ENCODE measurements at places on chromosomes 5 and 9.
A peak's percentile ranks its signal among the peaks of the same experiment; 100 is the strongest.

DNA sequence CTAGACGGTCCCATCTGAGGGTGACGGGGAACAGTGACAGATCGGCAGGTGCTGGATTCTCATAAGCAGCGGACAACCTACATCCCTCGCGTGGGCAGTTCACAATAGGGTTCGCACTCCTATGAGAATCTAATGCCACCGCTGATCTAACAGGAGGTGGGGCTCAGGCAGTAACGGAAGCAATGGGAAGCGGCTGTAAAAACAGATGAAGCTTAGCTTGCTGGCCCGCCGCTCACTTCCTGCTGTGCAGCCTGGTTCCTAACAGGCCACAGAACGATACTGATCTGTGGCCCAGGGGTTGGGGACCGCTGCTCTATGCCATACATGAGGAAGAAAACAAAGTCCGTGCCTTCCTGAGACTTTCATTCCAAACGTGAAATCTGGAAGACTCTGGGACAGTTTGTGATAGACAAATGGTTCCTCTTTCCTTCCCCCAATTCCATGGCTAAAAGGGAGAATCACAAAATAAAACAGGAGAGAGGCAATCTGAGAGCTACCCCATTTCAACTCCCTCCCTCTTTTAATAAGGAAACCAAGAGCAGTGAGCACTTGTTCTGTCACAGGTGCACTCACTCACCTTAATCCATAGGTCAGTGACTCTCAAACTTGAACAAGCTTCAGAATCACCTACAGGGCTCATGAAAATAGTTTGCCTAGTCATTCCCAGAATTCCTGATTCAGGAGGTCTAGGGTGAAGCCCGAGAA is 12.1 kb downstream of the PDCL start:
- peak; percentile 51 for DNase-seq

DNA sequence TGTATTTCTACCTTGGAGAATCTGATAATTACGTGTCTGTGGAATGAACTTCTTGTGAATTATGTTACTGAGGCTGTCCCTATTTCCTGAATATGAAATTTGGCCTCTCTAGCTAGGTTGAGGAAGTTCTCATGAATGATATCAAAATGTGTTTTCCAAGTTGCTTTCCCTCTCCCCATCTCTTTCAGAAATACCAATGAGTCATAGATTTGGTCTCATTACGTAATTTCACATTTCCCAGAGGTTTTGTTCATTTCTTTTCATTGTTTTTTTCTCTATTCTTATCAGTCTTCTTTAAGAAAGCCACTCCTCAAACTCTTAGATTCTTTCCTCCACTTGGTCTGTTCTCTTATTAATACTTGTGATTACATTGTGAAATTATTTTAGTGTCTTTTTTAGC is 923.8 kb upstream of the CDH9 start:
- no peak for DNase-seq

DNA sequence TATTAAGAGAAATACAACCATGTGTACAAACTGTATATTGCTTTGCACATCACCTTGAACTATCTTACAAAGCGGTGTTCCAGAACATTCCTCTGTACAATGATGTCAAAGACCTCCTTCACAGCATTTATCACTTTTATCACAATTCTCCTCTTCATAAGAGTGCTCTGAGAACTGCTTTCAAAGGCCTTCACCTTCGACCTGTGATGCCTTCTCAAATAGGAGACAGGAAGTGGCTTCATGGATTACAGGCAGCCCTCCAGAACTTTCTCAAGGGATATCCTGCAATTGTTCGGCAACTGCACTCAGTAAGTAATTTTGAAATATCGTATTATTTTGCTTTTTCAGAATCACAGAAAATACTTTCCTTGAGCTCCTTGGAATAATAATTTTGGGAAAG is 68.0 kb upstream of the IL7R start:
- DNase-seq, result no peak

GRCh38 chr9:21576331-21577189 is 94.4 kb upstream of the IFNE start:
- peak; percentile 44 for DNase-seq

- no peak for DNase-seq
These were observed 24.2 kb upstream of the CAMLG start for GRCh38 chr5:134714120-134714519.

DNA sequence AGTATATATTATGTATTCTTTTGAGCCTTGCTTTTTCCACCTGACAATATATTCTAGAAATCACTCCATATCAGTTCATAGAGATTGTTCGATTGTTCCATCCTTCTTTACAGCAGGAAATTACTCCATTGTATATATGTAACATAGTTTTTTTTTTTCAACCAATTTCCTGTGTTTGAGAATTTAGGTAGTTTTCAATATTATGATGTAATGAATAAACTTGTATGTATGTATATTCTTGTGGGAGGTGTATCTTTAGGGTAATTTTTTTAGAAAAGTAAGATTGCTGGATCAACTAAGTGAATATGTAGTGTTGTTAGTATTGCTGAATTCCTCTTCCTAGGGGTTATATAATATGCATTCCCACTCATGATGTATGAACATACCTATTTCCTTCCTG is 165.9 kb upstream of the PITX1 start:
- DNase-seq, result no peak

- DNase-seq, result no peak
These were observed 118.4 kb upstream of the KCNN2 start for GRCh38 chr5:114243281-114243971.

- DNase-seq, result no peak
These were observed 119.4 kb upstream of the ACTBL2 start for GRCh38 chr5:57601996-57602395.

- DNase-seq, result no peak
These were observed 65.0 kb downstream of the SLC1A1 start for GRCh38 chr9:4555236-4555635.

GRCh38 chr5:152181461-152181860 is 223.6 kb downstream of the NMUR2 start:
- DNase-seq, result no peak

DNA sequence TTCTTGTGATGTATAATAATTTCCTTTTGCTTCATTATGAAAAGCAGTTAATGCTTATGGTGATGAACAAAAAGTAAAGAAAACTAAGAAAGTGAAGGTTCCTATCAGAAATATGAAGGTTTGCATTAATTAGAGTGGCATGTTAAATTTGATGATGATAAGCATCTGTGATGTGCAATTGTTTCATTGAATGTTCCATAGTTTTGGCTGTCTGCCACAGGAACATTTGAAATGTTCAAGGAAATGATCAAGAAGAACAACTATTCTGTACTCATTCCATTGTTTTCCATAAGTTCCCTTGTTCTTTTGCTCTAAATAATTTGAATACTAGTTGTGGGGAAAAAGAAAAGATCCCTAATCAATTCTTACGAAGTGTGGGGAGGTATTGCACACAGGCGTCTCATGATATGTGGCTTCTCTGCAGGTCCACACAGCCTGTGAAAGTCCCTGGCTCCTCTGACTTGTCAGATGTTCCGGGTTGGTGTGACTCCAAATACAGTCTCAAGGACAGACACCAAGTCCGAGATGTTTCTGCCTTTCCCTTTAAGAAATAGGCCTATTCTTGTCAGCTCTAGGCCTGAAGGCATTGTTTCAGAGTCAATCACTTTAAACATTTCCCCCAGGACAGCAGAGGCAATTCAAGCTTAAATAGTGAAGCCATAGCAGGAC is 152.6 kb upstream of the MAST4 start:
- no peak for DNase-seq

DNA sequence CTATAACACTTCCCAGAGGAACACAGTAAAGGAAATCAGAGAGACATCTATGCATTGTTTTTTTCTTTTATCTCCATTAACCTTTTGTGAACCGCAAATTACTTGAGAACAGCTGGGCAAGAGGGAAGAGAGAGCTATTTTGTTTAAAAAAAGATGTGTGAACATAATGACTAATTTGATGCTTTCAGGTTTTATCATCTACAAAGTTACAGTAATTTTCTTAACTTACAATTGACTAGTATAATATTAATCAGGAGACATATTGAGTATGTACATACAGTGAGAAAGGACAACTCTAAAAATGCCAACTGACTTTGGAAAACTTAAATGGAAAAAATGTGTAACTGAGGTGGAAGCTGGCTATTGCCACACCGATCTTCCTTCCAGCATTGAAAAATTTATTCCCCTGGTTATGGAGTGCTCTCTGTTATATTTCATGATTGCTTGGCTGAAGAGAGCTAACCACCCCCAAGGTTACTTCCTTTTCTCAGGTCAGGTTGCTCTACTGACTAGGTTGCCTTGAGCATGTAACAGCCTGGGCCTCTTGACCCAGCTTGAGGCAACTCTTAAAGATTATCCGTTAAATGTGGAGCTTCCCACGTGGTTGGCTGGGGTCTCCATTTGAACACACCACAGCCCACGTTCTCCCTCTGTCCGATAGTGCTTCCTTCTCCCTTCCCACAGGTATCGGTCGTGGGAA is 62.6 kb upstream of the C6 start:
- DNase-seq, result no peak

GRCh38 chr5:114418176-114419066 is 56.6 kb downstream of the KCNN2 start:
- DNase-seq, result no peak

DNA sequence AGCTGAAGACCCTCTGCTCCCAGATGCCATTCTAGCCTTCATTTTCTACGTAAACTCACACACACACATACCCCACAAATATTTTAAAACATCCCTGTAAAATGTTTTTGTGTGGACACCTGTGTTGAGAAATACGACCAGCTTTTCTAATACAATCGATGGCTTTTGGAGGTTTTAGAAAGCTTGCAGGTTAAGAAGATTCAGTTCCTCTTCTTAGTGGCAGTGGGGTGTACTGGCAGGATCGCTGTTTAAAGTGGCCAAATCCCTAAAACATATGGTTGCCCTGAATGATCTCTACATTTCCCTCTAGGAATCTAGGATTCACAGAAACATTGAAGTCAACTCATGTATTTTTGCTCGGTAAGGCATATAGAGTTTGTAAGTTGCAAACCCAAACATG is 236.3 kb downstream of the NSG2 start:
- DNase-seq, result no peak

DNA sequence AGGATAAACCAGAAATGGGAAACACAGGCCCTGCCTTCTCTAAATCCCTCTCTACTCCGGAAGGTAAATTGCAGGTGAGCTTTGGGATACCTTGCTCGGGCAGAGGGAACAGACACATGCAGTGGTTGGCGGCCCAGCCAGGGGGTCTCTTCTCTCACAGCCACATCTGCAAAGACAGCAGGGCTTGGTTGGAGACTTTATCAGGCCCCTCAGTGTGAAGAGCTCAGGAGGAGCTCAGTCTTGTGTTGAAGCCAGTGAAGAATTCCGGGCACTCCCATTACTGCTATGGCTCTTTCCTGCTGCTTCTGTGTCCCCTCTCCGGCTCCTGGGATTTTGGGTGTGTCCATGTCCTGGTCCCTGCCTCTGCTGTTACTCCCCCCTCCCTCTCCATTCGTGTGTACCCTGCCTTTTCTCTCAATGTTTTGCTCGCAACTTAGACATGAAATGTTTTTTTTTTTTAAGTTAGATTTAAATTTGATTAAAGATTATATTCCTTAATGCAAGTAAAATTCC is 99.8 kb downstream of the TRIO start:
- no peak for DNase-seq

- DNase-seq, result no peak
These were observed 174.4 kb downstream of the MARCHF11 start for GRCh38 chr5:16005225-16005624.

DNA sequence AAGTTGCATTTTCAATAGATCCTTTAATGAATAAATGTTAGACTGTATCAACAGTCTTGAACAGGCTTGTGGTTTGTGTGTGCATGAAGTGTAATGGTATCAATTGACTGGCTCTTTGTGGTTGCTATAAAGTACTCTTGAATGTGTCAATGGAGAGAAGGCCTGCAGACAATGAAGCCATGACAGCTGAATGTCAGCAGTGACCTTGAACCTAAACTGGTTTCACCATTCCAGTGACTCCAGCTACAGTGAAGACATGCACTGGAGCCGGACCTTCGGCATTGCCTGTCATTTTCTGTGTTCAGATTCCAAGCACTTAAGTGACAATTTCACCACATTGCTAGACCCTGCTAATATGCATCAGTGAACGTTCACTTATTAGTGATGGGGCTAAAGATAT is 276.0 kb upstream of the TMEM161B start:
- no peak for DNase-seq

GRCh38 chr9:87606841-87607521 is 109.3 kb downstream of the DAPK1 start:
- DNase-seq, result no peak

GRCh38 chr9:19140259-19140658 is 13.0 kb upstream of the PLIN2 start:
- DNase-seq, result no peak

- no peak for DNase-seq
These were observed 54.7 kb upstream of the TTC39B start for GRCh38 chr9:15361737-15362136.

- no peak for DNase-seq
These were observed 161.1 kb downstream of the MAST4 start for GRCh38 chr5:66757219-66757833.

- DNase-seq, result no peak
These were observed 277.6 kb upstream of the TNC start for GRCh38 chr9:115395511-115396021.

- no peak for DNase-seq
These were observed 36.0 kb upstream of the SPATA31C2 start for GRCh38 chr9:88174324-88174723.

GRCh38 chr9:102587281-102587680 is 407.9 kb upstream of the CYLC2 start:
- no peak for DNase-seq

DNA sequence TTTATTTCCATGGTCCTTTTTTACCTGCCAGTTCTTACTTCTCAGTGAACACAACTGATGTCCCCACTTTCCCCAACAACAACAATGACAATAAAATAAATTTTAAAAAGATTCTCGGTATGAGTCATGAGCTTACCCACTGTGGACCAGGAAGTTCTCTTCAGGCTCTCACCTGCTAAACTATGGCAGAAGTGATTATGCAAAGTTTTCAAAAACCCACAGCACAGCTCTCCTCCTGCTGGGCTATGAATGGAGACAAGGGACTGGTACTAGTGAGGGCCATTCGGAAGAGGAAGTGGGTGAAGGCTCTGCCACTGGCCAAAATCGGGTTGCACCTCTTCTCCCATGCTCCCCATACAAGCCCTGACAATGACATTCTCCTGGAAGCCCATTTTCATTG is 429.4 kb downstream of the PIK3R1 start:
- DNase-seq, result no peak

GRCh38 chr9:79149585-79149984 is 422.2 kb upstream of the TLE4 start:
- DNase-seq, result no peak

GRCh38 chr5:97355775-97356174 is 172.7 kb upstream of the RIOK2 start:
- no peak for DNase-seq
